ENCODE measurements at places on chromosomes 11 and 22. TPM values are rescaled to one million over a fixed set of nuclear protein-coding genes. Genes with fewer than 3 reads are reported as not detected.

The CBLIF gene
- total RNA-seq, result not detected

The SSTR3 gene
- total RNA-seq, result not detected

DNA sequence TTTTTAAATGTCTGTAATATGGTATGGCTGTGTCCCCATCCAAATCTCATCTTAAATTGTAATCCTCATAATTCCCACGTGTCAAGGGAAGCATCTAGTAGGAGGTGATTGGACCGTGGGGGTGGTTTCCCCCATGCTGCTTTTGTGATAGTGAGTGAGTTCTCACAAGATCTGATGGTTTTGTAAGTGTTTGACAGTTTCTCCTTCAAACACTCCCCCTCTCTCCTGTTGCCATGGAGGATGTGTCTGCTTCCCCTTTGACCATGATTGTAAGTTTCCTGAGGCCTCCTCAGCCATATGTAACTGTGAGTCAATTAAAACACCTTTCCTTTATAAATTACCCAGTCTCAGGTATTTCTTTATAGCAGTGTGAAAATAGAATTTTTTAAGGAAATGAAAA lies 31.1 kb upstream of the CD44 start:
- H3K27ac ChIP-seq, result no peak overlapping the region
- peaks cover 27% of the 10 kb centered on the region for H3K4me1 ChIP-seq
- H3K36me3 ChIP-seq, result no peaks in the 10 kb centered on the region
- no peaks in the 10 kb centered on the region for H3K27me3 ChIP-seq

- DNase-seq, result peak; percentile 2
- H3K27me3 ChIP-seq, result no peaks in the 10 kb centered on the region
- no peaks in the 10 kb centered on the region for H3K4me1 ChIP-seq
- H3K4me3 ChIP-seq, result no peak overlapping the region
- H3K27ac ChIP-seq, result no peak overlapping the region
Observed at GRCh38 chr11:23336961-23337360, 476.7 kb upstream of the CCDC179 start.

DNA sequence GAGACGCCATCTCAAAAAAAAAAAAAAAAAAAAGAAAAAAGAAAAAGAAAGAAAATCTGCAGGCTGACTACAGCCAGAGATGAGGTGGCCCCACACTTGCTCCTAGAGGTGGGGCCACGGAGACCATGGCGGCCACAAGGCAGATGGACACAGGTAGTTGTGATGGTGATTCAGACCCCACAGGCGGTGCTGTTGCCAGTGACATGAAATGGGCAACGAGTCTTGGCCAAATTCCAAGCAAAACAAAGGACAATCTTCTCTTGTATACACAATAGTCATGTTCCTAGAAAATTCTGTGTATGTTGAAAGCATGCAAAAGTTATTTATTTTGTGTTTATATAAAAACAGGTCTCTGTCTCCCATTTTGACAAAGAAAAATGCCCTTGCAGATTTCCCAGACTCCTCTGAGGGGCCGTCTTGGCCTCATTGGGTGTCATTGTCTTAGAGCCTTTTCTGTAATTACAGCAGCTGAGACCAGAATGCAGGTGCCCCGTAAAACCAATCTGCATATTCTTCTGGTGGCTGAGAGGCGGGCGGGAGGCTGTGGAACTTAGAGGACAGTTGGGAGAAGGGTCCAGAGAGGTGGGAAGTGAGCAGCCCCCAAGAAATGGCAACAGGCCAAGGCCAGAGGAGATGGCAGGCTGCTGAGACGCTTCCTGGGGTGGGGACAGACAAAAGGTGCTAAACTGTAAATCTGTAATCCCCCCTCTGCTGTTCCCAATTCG lies 22.5 kb upstream of the DAGLA start:
- H3K4me1 ChIP-seq, result no peaks in the 10 kb centered on the region
- no peak for DNase-seq
- no peaks in the 10 kb centered on the region for H3K36me3 ChIP-seq
- peaks cover 15% of the 10 kb centered on the region for H3K27me3 ChIP-seq
- no peak overlapping the region for H3K4me3 ChIP-seq

DNA sequence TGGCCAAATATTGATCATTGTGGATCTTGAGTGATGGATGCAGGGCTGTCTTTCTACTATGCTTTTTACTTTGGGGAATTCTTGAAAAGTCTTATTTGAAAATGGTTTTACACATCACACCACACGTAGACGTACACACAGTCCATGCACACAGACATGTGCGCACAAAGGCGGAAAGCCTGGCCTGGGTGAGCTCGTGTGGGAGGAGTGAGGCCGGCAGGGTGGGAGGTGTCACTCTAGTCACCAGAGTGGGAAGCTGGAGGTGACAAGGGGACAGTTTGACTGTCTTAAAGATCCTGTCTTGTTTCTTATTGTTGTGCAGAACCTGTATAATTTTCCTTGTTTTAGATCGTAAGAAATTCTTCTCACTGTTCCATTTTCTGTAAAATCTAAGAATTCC lies 326.9 kb downstream of the TBC1D22A start:
- no peak for DNase-seq
- no peak overlapping the region for H3K27ac ChIP-seq
- H3K4me3 ChIP-seq, result no peak overlapping the region
- H3K36me3 ChIP-seq, result no peaks in the 10 kb centered on the region
- peaks cover 8% of the 10 kb centered on the region for H3K4me1 ChIP-seq

DNA sequence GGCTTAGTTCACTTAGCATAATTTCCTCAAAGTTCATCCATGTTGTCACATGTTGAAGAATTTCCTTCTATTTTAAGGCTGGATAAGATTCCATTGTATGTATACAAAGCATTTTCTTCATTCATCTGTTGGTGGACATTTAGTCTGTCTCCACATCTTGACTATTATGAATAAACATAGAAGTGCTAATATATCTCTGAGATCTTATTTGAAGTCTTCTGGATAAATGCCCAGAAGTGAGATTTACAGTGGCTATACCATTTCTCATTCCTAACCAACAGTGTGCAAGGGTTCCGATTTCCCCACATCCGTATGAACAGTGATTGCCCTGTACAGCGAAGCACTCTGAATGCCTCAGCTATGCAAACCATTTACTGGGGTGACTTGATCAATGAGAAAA lies 6.6 kb upstream of the ZFTA start:
- H3K36me3 ChIP-seq, result no peaks in the 10 kb centered on the region
- no peak for DNase-seq
- no peaks in the 10 kb centered on the region for H3K27me3 ChIP-seq
